Smooth muscle cell of trachea (primary cell): ENCODE measurements at places on chromosomes 5 and 9. TPM values are rescaled to one million over a fixed set of nuclear protein-coding genes. Genes with fewer than 3 reads are reported as not detected.

Gene PCYOX1L
- 5.2 and 7.4 TPM in 2 replicates for total RNA-seq

Gene MYORG
- 1.2 and 1.9 TPM in 2 replicates for total RNA-seq

Gene SH3RF2
- 1.0 and 1.2 TPM in 2 replicates for total RNA-seq

Gene ZFP37
- 3.0 and 5.2 TPM in 2 replicates for total RNA-seq

Gene GMCL2
- total RNA-seq: under 0.01 TPM in 1 of 2 replicates, not detected in the other

Gene DBN1
- 125 and 183 TPM in 2 replicates for total RNA-seq

Gene NSUN2
- total RNA-seq: 40.9 and 49.5 TPM in 2 replicates

Gene STK10
- total RNA-seq: 21.2 and 28.6 TPM in 2 replicates

Gene ZNG1F
- total RNA-seq: 3.5 and 7.0 TPM in 2 replicates

Gene MYMK
- total RNA-seq: not detected in 2 replicates
